Stimulated activated CD4-positive, alpha-beta T cell treated with anti-CD3 and anti-CD28 coated beads, Interleukin-15, amount 100 ng/mL, for 24 hours (primary cell): ENCODE measurements at places on chromosomes 16 and 17.
A peak's percentile ranks its signal among the peaks of the same experiment; 100 is the strongest.

GRCh38 chr16:5709889-5710288, 612.3 kb upstream of the EEF2KMT start:
- no peak for DNase-seq

DNA sequence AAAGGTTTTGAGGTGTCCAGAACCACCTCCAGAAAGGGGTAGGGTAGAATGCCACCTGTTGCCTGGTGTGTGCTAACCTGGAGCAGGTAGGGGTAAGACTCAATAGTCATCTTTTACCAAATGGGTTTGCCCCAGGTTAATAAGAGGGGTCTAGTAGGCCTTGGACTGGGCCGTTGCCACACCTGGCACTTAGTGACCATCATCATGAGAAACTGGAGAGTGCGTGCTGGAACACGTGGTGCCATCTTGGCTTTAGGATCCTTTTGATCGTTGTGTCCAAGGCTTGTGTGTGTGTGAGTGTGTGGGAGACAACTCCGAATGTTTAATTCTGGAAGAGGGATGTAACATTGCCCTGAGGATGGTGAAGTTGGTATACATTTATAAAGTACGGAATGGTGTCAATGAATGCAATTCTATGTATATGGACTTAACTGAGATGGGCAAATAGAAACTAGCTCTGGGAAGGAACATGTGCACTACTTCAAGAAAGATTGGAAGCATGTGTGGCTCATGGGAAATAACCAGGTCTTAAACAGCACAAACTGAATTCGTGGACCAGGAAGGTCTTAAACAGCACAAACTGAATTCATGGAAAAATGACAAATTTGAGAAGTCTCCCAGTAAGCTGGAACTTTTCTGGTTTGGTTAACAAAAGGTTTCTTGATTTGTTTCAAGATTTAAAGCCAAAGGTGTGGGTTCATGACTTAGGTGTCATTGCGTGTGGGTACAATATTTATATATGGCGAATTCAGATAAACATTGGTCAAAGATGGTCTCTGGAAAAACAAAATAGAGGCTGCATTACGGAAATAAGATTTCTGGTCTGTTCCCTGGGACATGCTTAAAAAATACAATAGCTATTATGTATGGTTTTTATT, 7.2 kb downstream of the FUS start:
- no peak for DNase-seq

DNA sequence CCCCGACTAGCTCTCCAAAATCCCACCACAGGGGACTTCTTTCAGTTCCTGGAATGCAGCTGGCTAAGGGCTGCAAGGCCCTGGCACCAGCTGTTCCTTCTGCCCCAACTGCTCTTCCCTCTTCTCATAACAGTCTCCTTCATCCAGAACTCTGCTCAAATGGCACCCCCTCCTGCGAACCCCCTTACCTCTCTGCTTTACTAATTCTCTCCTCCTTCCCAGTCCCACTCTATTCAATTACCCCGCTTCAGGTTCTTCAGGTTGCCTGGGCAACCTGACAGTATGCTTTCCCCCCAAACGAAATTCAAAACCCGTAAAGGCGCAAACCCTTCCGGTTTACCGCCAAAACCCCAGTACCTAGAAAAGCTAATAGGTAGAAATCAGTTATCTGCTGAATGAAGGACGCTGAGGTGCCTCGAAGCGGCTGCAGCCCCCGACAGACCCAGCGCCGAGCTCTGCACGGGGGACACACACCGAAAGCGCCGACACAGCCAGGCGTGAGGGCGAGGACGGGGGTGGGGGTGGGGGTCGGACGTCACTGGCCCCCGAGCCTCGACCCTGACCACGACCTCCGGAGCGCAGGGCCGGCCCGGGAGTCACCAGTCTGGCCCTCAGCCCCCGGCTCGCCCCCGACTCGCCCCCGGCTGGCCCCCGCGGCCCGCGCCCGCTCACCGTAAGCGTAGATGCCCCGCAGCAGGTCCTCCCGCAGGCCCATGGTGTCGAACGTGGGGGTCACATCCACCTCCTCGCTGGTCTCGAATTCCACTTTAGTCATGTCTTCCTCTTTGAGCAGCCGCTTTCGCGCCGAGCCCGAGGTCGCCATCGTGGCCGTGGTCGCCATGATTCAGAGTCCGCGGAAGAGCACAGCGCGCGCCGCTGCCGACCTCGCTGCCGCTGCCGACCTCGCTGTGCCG, 550 bp downstream of the EIF4A3 start:
- DNase-seq: peak; percentile 36

GRCh38 chr16:30348929-30349328, 6.2 kb downstream of the CD2BP2 start:
- DNase-seq: no peak

- DNase-seq: no peak
Observed at GRCh38 chr16:67283039-67283825, 3.9 kb downstream of the PLEKHG4 start.

- no peak for DNase-seq
Observed at GRCh38 chr17:38569701-38570512, 35.8 kb downstream of the SRCIN1 start.

GRCh38 chr17:26818736-26819135, 475.2 kb upstream of the WSB1 start:
- no peak for DNase-seq

DNA sequence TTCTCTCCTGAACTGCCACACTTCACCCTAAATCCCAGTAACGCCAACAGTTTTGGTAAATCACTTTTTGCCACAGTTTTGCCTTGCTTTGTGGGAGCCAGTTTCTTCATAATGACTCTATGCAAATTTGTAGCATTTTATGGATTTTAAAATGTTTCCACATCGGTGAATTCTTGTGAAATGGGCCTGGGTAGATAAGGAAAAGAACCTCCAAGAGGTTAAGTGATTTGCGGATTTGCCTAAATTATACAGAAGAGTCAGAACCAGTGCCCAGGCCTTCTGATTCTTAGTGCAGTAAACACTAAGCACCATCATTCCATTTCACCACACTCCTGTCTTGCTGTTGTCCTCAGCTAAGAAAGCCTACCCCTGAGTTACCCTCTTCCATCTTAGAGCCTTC, 17.9 kb downstream of the MINK1 start:
- no peak for DNase-seq

- DNase-seq: no peak
Observed at GRCh38 chr17:31249835-31250141, 47.3 kb downstream of the OMG start.

GRCh38 chr17:36850790-36851189, 86.5 kb upstream of the LHX1 start:
- peak; percentile 50 for DNase-seq

GRCh38 chr16:76756951-76757350, 434.0 kb upstream of the MON1B start:
- DNase-seq: no peak

GRCh38 chr17:74227271-74228080, 14.1 kb downstream of the TTYH2 start:
- DNase-seq: no peak

GRCh38 chr17:73231395-73231794, 30.3 kb downstream of the CPSF4L start:
- no peak for DNase-seq

GRCh38 chr17:70308618-70309017, 139.3 kb downstream of the KCNJ2 start:
- DNase-seq: no peak

GRCh38 chr17:6574687-6575595, 18.6 kb upstream of the PITPNM3 start:
- peak; percentile 64 for DNase-seq

- DNase-seq: peak; percentile 49
Observed at GRCh38 chr16:50166511-50167500, 13.7 kb downstream of the TENT4B start.

- DNase-seq: no peak
Observed at GRCh38 chr17:77735081-77735565, 223.4 kb upstream of the TNRC6C start.

- no peak for DNase-seq
Observed at GRCh38 chr17:82112914-82113311, 14.9 kb upstream of the FASN start.

GRCh38 chr17:44348234-44348987, 3.3 kb downstream of the GRN start:
- DNase-seq: no peak

- DNase-seq: no peak
Observed at GRCh38 chr16:12494661-12495060, 309.0 kb downstream of the CPPED1 start.

GRCh38 chr16:50303041-50303604, 36.8 kb downstream of the ADCY7 start:
- DNase-seq: no peak

DNA sequence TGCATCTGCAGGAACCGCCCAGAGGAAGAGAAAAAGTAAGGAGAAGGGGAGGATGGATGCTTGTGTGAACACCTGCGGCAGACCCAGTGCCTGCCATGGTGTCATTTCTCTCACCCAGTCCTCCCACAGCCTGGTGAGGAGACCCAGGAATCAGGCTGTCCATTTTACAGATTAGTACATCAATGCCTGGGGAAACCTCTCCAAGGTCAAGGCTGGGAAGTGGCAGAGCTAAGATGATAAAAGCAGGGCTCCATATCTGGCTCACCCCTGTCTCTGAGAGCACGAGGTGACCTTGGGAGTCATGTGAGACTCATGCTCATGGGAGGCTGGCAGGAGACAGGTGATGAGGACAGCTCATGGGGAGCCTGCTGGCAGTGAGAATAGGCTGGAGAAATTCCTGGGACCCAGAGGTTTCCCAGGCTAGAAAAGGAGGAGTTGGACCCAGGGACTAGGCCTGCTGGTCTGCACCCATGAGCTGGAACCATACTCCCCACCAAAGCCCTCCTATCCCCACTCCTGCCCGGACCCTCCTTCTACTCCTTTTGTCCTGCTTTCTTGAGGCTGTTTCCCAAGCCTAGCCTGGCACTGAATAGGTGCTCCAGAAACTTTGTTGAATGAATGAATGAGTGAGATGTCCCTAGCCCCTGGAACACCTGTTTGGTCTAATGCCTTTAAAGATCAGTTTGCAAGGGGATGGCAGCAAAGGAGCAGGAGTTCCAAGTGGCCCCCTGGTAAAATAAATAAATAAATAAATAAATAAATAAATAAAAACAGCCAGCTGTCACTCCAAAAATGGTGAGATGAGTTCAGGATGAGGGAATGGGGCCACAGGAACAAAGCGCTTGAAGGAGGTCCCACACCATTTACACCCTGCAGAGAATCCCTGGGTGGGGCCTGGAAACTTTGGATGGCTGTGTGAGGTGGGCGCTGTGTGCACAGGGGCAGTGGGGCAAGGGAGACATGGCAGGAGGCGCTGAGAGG, 1.6 kb downstream of the ZNF629 start:
- no peak for DNase-seq

- DNase-seq: no peak
Observed at GRCh38 chr16:10799736-10800135, 18.9 kb downstream of the TVP23A start.

DNA sequence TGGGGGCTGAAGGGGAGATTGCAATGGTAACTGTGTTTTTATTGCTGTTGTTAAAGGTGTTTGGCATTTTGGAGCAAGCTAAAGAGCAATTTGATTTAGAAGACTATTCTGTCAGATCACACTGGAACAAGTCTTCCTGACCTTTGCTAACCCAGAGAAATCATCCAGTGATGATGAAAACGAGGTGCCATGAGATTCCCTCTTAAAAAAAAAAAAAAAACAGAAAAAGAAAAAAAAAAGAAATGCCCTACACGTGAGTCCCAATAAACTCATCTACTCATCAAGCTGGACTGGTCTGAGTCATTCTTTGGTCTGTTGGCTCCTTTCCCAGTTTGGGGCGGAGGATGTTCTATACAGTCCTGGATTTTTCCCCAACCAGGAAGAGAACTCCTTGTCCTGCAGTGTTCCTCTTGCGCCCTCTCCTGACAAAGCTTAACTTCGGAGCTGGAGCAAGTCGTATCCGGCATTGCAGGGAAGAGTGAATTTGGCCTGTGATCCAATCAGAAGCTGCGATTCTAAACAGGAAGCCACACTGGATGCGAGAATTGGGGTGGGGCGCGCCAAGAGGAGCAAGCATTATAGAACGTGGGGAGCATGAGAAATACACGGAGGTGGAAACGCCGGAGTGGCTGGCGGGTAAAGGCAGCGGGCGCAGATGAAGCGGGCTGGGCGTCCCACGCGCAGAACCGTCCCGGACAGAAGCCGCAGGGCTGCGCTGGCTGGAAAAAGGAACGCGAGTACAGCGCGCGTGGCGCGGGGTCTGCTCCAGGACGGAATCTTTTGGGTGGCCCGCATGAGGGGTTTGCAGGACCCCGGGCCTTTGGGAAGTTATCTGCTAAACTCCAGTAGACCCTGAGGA, 22.4 kb upstream of the CRYM start:
- DNase-seq: peak; percentile 82

- no peak for DNase-seq
Observed at GRCh38 chr17:33972763-33973162, 282.3 kb upstream of the CCL2 start.

DNA sequence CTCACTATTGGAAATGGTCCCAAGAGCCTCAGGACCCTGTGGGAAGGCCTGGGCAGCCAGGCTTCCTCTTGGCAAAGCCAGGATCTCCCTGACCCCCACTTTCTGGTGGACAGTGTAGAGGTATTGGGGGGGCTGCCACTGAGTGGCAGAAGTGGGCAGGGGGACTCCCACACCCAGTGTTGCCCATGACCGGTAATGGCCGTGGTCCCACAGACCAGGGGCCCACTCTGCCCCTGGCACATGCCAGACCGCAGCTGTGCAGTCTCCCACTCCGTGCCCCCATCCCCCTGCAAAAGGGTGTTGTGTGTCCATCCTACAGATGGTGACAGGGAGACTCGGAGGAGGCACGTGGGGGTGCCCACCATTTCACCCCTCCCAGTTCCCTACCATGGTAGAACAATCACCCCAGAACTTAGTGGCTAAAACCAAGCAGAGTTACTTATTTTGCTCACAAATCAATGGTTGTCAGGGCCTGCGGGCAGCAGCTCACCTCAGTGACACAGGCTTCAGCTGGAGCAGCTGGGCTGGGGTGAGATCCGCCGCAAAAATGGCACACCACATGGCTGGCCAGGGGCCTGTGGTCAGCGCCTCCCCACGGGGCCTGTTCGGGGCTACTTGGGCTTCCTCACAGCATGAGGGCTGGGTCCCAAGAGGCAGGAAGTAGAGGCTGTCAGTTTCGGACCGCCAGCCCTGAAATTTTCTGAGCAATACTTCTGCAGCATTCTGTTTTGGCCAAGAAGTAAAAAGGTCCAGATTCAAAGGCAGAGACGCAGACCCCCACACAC, 59.0 kb upstream of the ZNF469 start:
- no peak for DNase-seq

GRCh38 chr17:68458260-68459036, 1.2 kb upstream of the WIPI1 start:
- DNase-seq: no peak

GRCh38 chr16:81686391-81687130, 92.5 kb upstream of the PLCG2 start:
- DNase-seq: no peak

DNA sequence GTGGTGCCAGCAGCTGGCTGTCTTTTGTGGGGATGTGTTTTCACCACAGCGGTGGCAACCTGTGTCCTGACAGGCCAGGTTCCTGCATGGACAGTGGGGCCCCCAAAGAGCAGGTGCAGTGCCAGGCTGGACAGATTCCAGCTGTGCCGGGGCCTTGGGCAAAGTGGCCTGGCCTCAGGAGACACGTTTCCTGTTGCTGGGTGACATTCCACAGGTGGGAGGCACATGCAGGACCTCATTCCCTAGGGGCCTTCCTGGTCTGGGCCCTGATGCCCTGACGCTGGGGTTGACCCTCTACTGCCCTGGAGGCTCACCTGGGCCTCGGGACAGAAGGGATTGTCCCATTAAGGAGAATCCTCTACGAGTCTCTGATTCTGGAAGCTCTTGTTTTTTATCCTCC, 182.4 kb downstream of the RAB11FIP4 start:
- no peak for DNase-seq
